ENCODE measurements at places on chromosomes 6 and 20.

DNA sequence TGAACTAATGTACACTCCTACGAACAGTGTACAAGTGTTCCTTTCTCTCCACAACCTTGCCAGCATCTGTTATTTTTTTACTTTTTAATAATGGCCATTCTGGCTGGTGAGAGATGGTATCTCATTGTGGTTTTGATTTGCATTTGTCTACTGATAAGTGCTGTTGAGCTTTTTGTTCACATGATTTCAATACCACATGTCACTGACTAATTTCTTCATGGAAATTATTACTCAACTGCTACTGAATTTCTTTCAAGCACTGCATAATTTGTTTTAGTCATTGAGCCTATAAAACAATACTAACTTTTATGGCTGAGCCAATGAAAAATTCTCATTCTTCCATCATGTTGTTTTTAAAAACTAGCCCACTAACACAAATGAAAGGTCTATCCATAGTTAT lies 115.4 kb downstream of the FRK start:
- no peak for DNase-seq

- DNase-seq = peak; percentile 38
Measured at GRCh38 chr6:140774080-140774505, 1358.6 kb upstream of the GJE1 start.

DNA sequence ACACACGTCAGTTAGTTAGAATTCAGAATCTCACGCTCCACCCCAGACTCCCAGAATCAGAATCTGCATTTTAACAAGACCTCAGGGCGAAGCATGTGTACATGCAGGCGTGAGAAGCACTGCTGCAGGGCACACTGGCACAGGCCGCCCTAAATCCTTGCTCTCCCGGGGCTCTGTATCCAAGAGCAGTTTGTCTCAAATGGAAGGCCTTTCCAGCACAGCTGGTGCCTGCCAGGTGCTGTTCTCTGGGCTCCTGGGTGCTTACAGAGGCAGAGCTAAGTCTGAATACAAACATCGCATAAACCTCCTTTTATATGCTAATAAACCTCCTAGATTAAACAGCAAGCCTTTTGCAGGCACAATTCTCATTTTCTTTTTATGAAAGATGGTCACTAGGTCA lies 119.1 kb upstream of the CD93 start:
- no peak for DNase-seq

- DNase-seq = no peak
Measured at GRCh38 chr6:92050216-92050615, 1369.1 kb downstream of the EPHA7 start.

DNA sequence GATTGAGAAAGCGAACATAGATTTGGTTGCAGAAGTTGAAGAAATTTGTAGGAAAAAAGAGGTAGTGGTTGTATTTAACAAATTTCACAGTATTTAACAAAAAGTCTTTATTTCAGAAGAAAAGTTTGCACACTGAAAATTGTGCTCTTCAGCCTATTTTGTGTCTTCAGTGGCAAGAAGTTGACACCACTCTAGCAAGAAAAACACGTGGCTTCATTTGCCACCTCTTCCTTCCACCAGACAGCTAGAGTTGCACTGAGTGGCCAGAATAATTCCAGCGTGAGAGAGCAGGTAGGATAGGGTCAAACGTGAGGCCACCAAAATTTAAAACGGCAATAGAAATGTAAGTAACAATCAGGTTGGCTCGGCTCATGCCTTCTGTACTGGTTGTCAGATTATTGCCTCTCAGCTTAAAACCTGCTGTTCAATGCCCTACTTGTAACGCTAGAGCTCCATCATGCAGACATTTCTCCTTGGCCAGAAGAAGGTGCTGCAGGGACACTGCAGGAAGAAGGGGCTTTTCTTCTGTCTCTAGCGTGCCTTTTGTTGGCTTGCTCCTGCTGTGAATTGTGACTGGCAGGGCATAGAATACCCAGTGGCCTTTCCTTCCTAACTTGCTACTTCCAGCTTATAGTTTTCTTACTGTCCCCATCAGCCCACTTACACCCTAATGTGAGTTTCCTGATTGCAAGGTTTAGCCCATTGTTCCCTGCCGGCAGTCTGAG lies 12.1 kb downstream of the TRAPPC3L start:
- no peak for DNase-seq

DNA sequence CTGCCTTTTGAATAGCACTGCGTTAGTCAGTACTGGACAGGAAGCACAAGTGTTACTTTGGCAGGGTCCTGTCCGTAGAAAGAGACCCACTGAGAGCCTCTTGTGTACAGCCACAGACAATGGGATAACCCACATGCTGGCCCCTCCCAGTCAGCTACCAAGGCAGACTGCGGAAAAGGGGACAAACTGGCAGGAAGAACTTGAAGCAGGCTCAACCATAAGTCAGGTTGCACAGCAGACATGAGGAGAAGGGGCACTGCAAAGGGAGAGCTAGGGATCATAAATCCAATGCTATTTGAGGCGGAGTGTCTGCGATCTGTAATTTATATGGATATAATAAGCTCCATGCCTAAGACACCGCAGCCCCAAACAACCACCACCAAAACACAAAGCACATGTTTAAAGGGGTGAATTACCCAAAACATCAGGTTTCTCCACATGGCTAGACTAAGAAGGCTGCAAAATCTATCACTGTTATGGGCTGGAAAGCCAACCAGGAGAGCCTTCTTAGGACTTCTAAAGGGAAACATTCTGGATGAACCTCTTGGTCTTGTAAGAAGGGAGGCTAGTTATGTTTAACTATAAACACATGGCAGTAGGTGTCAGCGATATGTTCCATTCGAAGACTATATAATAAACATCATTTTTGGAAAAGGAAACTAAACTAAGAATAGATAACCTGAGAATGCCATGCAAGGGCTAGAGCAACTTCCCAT lies 141.7 kb downstream of the BACH2 start:
- DNase-seq = no peak

DNA sequence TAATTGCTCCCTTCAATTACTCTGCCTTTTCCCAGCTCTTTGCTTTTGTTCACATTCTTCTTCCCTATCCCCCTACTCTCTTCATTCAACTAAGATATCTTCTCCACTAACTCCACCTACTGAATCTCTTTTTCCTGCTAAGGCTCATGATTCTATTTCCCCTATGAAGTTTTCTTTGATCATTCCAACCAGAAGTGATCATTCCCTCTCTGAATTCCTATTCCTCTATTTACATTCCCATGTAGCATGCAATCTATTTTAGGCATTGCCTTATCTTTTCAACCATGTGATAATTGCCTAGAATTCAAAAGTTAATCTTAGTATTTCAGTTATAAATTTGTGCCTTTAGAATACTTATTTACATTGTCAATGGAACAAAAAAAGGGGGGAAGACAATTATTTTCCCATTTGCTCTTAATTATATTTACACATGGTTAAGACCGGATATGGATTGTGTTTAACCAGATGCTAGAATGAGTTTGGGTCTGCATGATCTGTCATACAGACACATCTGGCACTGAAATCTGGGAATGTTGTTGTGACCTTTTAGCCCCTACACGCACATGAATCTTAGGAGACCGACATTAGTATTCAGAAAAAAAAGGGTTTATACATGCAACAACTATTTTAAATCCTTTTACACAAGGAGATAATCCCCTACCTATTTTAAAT lies 20.8 kb downstream of the MOXD1 start:
- no peak for DNase-seq

DNA sequence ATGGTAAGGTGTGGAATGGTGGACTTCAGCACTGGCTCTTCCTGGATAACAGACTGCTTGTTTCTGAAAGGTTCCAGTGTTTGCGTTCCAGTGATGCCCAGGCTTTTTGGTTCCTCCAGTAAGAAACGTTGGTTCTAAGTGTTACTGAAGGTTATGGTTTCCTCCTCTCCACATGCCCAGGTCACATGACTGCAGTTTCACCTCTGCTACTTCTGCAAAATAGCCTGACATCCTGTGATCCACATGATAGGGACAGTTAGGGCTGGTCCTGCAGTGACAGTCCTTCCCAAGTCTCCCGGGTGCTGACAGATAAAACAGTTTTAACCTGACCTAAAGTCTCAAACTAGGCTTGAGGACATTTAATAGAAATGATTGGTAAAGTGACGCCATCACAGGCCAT lies 132.2 kb upstream of the CST7 start:
- no peak for DNase-seq

GRCh38 chr6:4948781-4949450 lies 54.9 kb downstream of the RPP40 start:
- no peak for DNase-seq

GRCh38 chr6:143400258-143401067 lies 50.0 kb downstream of the ADAT2 start:
- DNase-seq = no peak

DNA sequence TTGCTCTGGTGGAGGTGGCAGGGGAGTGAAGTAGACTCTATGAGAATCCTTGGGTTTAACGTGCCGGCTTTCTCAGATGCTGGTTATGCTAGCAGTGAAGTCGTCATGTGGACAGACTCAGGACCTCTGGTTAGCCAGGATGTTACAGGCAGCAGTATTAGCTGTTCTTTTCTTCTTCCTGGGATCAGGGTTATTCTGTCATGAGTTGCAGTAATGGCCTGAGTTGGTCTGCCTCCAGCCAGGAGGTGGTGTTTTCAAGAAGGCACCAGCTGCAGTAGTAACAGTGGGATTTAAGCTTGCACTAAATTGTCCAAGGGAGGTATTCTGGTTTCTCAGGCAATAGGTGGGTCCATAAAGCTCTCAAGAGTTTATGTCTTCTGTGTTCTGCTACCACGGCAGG lies 56.7 kb downstream of the HDDC2 start:
- DNase-seq = no peak

GRCh38 chr20:63588641-63589041 lies 14.6 kb upstream of the HELZ2 start:
- no peak for DNase-seq

DNA sequence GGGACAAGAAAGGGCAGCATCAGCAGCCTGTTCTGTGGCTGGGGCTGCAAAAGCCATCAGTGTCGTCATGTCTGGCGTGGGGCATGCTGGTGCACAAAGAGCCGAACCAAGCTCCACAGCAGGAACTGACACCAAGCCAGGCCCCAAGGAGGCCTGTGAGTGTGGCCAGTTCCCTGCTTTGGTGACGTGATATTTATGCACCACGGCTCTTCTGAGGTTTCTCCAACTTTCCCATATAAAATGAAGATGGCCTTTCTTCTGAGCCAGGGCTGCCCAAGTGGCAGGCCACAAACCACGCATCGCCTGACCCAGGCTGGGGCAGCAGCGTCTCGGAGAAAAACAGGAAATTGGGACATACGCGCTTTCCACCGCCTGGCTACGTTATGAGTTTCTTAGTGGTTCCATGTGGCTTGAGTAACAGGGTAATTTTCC lies 109.9 kb downstream of the RIN2 start:
- no peak for DNase-seq

GRCh38 chr6:17907406-17908229 lies 79.8 kb downstream of the KIF13A start:
- peak; percentile 81 for DNase-seq

GRCh38 chr20:57469418-57470211 lies 55.3 kb downstream of the CTCFL start:
- DNase-seq = no peak

- DNase-seq = peak; percentile 50
Measured at GRCh38 chr20:54062812-54063280, 7.5 kb downstream of the BCAS1 start.

DNA sequence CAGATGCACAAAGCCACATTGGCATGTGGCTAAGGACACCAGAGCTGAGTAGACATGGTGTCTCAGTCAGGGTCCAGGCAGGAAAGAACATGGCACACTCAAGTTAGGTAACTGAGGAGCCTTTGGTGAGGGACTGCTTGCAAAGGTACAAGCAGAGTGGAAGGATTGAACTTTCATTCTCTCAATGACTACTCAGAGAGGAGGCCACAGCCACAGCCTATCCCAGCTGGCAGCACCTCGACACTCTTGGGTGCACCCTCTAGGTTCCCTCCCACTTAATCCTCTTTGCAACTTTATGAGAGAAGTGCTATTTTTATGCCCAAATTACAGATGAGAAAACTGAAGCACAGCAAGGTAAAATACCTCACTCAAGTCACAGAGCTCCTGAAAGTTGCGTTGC lies 73.4 kb downstream of the ISM1 start:
- no peak for DNase-seq

DNA sequence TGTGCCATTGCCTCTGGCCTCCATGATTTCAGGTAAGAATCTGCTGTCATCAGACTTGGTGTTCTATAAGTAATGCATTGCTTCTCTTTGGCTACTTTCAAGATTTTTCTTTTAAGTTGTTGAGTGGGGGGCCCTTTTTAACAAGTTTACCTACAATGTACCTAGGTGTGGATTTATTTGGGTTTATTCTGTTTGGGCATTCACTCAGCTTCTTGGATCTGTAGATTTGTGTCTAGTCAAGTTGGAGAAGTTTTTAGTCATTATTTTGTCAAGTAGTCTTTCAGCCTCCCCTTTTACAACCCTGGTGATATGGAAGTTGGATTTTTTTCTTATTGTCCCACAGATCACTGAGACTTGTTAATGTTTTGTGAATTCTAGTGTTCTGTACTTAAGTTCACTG lies 14.1 kb downstream of the ENPP5 start:
- DNase-seq = no peak

- peak; percentile 29 for DNase-seq
Measured at GRCh38 chr20:1209447-1210387, 6.5 kb downstream of the C20orf202 start.

DNA sequence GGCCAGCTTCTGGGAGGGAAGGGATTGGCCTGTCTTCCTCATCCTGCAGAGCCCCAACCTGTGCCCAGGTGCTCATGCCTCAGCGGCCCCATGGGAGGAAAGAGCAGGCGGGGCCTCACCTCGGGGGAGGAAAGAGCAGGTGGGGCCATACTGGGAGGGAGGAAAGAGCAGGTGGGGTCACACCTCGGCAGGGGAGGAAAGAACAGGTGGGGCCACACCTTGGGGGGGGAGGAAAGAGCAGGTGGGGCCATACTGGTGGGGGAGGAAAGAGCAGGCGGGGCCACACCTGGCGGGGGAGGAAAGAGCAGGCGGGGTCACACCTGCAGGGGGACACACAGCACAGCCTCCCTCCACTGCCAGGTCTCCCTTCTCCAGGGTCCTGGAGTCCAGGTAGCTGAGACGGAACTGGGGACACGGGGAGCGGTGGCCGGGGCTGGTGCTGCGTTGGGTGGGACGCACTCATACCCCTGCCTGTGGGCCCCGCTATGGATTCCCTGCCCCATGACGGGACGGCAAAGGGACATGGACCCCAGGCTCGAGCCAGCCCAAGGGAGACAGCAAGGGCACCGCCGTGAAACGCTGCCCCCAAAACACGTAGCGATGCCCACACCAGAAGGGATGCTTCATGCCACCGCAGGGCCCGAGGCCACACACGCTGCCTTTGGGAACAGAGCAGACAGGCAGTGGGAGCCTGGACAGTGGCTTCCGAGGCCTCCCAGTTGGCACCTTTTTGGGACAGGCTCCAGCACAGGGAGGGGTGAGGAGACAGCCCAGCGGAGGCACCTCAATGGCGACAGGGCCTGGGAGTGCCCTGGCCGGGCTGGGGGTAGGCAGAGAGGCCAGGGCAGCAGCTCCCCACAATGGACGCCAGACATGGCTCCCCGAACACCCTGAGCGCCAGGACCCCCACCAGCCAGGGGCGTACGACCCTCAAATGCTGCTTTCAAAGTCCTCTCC lies 43.3 kb upstream of the CHRNA4 start:
- no peak for DNase-seq

DNA sequence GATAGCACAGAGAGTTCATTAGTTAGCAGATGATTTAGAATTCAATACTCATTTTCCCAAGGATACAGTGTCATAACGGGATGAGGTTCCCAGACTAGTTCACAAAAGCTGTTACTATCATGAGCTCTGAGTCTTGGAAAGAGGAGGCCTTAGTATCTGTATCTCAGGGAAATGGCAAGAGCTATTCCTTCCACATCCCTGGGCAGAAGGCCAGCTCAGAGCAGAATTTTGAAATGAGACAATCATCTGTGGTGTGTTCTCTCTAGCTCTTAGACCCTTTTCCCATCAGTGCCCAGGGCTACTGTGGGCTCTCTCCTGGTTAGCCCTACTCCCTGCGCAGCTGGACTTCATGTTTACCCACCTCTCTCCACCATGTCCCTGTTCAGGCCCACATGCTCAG lies 64.5 kb downstream of the JAG1 start:
- peak; percentile 29 for DNase-seq
